Activated T-helper 1 cell treated with anti-CD3 and anti-CD28 coated beads, Interleukin-2, amount 50 U/mL, for 16 hours (primary cell): ENCODE measurements at places on chromosomes 11 and 22.
A peak's percentile ranks its signal among the peaks of the same experiment; 100 is the strongest.

DNA sequence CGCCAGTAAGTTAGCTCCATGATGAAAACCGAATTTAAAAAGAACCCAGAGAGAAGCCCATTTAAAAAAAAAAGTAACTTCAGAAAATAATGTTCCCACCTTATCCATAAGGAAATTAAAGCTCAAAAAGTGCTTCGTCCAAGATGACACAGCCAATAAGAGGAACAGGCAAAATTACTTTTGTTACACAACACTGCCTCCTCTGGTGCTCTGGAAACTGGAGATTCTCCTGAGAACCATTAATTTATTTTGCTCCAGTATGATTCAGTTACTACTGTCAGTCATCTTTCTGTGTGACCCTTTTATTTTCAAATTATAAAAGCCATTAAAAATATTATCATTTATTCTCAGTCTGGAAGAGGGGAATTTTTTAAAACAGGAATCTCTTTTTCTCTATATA lies 2.0 kb downstream of the IFT27 start:
- DNase-seq, result no peak

DNA sequence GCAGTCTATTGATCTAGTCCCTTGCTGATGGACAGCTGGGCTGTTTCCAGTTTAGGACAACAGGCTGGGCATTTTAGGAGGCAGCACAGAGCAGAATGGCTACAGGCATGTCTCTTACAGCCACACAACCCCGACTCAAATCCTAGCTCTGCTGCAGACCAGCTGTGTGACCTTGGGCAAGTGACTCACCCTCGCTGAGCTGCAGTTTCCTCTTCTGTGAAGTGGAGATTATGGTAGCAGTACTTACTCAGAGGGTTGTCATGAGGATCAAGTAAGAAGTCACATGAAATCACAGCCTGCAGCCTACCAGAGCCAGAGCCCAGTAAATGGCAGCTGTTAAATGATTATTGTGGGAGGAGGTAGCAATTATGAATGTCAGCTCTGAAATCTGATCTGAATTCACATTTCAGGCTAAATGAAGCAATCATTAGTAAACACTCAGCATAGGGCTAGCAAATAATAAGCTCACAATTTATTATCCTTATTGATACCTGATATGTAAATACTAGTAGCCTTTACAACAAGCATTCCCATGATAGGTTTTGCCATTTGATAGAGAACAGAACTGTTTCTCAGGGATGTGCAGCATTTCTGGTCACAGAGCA lies 58.9 kb downstream of the MYEOV start:
- DNase-seq, result no peak

- DNase-seq, result no peak
Measured at GRCh38 chr11:132541794-132542193, 990.5 kb downstream of the OPCML start.

GRCh38 chr11:119356349-119357031 lies 10.0 kb upstream of the MFRP start:
- DNase-seq, result peak; percentile 47

DNA sequence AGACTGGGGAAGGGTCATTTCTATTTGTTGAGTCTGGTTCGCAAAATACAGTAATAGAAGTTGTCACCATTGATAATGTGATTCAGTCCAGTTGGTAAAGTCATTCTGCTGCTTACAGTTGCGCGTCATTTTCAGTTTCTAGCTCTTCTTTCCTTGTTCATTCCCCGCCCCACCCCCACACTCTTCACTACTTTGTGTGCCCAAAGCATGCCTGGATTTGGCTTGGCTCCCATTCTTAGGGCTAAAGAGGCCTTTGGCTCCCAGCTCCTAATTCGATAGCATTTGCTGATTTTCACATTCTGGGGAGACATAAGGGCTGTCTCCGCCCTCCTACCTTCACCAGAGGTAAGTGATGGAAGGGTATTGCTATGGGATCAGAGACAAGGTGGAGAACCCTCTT lies 43.0 kb downstream of the CECR2 start:
- DNase-seq, result no peak

GRCh38 chr11:115298300-115299012 lies 205.8 kb downstream of the CADM1 start:
- no peak for DNase-seq

- no peak for DNase-seq
Measured at GRCh38 chr11:124732230-124732629, 7.5 kb upstream of the NRGN start.

GRCh38 chr11:4026389-4026788 lies 68.2 kb upstream of the RRM1 start:
- no peak for DNase-seq

DNA sequence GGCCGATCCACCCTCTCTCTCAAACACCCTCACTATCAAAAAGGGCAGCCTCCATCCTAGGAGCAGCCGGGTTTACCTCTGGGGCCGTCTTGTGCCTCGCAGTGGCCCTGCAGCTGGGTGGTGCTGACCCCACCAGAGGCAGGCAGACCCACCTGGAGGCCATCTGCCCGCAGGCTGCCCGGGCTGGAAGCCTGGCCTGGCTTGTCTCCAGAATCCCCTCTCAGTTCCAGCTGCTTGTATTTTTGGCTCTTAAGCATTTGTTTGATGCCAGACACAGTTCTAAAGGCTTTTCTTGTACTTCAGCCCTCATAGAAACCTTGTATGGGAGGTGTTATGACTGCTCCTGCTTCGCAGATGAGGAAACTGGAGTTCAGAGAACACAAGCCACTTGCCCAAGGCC lies 4.2 kb upstream of the NFAM1 start:
- no peak for DNase-seq

- no peak for DNase-seq
Measured at GRCh38 chr22:27996981-27997380, 77.9 kb upstream of the PITPNB start.

GRCh38 chr11:73429121-73429750 lies 53.0 kb downstream of the RELT start:
- DNase-seq, result no peak

GRCh38 chr22:50218996-50219727 lies 18.4 kb downstream of the SELENOO start:
- no peak for DNase-seq
